GM04503 (cell line): ENCODE measurements at places on chromosomes 3 and 15.
A peak's percentile ranks its signal among the peaks of the same experiment; 100 is the strongest.

DNA sequence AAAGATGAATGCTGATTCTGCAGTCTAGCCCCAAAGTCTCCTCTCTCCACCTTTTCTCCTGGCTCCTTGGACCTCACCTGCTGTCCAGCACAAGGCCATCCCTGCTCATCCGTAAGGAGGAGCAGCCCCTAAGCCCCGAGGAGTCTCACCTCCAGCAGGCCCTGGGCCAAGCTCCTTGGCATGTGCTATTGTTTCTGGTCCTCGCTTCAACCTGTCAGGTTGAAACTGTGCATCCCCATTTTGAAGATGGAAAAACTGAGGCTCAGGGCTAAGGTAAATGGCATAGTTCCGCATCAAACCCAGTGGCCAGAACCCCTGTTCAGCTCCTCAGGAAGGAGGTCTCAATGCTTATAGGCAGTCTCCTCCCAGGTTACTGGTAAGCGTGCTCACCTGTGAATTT is 26.1 kb downstream of the CHDH start:
- DNase-seq: no peak

GRCh38 chr3:155890671-155891190 is 20.3 kb downstream of the GMPS start:
- no peak for DNase-seq

DNA sequence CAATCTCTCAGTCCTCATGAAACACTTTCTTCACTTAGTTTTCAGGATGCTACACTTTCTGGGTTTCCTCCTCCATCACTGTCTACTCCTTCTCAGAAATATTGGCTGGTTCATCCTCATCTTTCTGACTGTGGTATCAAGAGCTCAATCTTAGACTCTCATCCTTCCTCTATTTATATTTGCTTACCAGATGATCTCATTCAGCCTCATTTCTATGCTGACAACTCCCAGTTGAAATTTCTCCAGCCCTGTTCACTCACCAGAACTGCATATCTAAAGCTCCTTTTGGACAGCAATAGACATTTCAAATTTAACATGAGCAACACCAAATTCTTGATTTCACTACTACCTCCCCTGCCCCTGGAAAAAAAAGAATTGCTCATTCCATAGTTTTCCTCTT is 48.0 kb upstream of the FBN1 start:
- DNase-seq: no peak

DNA sequence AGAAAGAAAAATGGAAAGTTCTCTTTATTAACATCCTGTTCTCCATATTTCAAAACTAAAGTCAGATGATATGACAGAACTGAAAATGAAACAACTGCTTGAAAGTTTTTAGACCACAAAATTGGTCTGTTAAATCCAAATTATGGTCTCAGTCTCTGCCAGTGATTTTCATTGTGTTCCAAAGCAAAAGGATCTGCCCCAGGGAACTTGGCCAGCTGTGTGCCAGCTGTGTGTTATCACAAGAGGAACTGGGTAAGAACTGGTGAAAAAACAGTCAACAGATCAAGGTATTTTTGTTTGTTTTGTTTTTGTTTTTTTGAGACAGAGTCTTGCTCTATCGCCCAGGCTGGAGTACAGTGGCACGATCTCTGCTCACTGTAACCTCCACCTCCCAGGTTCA is 323.3 kb downstream of the CTNNB1 start:
- no peak for DNase-seq

- no peak for DNase-seq
These were observed 29.0 kb upstream of the DENND4A start for GRCh38 chr15:65821070-65821469.

DNA sequence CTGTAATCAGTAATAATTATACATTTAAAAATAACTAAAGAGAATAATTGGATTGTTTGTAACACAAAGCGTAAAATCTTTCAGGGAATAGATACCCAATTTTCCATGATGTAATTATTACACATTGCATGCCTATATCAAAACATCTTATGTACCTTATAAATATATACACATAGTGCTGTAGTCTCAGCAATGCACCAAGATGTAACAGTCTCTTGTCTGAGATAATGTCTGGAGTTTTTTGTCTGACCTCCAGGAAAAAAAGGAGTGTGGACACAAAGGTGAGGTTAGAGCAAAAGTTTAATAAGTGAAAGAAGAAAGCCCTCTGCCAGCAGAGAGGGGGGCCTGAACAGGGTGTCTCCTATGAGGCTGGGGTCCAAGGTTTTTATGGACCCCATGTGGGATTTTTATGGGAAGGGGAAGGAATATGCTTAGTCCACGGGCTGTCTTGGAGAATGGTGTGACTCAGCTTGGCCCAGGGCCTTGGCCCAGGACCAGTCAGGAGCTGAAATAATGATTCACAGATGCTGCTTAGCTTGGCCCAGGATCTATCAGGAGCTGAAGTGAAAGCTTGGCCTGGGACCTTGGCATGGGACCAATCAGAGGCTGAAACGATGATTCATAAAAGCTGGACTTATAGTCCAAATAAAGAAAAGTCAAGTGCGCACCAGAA is 545.0 kb downstream of the ZPLD1 start:
- DNase-seq: peak; percentile 83

GRCh38 chr3:67650084-67650483 is 4.3 kb downstream of the SUCLG2 start:
- DNase-seq: no peak

GRCh38 chr3:47347217-47347801 is 33.5 kb upstream of the PTPN23 start:
- DNase-seq: peak; percentile 73

DNA sequence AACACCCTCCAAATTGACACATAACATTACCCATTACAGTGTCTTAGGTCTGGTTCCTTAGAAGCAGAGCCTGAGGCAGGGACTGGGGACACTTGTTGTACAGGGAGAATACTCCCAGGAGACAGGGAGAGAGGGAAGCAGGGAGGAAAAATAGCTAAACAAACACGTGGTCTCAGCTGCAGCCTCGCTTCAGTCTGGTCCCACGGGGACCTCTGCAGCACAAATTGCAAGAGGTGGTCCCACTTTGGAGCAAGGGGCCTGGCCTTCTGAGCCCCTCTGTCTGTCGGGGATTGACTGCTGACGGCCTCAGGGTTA is 25.0 kb upstream of the PLA2G4D start:
- DNase-seq: no peak

DNA sequence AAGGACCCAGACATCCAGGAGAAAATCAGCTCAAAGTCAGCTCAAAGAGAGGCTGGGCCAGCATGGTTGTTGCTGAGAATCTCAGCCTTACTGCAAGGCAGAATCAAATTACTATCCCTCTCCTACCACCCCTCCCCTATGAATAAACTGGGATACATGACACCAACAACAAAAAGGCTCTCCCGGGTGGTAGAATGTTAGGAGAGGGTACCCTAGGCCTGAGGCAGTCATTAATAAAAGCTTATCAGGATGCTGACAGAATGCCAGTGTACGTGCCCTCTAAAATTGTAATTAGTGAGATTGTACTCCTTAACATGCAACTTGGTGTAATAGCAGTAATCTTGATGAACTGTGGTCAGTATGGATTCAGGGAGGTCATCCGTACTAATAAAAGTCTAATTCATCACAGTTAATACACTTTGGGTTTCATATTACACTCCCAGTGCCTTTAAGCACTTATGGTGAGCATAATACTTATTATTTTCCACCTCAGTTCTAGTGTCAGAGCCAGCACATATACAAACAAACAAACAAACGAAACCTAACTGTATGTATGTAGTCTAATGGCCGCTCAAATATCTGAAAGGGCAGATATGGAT is 76.5 kb downstream of the B3GALNT1 start:
- no peak for DNase-seq

DNA sequence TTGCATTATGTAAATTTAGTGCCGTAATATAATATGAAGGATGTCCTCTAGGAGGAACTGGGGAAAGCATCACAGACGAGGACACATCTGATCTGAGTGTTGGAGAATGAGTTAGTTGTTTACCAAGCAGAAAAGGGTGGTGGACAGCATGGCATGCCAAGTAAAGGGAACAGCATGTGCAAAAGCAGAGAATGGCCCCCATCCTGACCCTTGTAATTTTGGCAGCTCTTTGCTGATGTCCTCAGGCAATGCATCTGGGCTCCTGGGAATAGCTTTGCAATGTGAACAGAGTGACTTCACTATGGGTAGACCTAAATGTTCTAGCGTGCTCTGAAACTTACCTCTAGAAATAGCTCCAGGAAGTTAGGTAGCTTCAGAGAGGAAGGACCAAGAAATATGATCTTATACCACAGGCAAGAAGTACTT is 263.3 kb downstream of the LPP start:
- no peak for DNase-seq

GRCh38 chr15:65060641-65061397 is 7.0 kb downstream of the RASL12 start:
- no peak for DNase-seq

- no peak for DNase-seq
These were observed 25.2 kb downstream of the WNT5A start for GRCh38 chr3:55461896-55462295.

- DNase-seq: no peak
These were observed 396 bp downstream of the INO80 start for GRCh38 chr15:41115652-41116115.

- no peak for DNase-seq
These were observed 45.0 kb downstream of the USP13 start for GRCh38 chr3:179697736-179698332.

DNA sequence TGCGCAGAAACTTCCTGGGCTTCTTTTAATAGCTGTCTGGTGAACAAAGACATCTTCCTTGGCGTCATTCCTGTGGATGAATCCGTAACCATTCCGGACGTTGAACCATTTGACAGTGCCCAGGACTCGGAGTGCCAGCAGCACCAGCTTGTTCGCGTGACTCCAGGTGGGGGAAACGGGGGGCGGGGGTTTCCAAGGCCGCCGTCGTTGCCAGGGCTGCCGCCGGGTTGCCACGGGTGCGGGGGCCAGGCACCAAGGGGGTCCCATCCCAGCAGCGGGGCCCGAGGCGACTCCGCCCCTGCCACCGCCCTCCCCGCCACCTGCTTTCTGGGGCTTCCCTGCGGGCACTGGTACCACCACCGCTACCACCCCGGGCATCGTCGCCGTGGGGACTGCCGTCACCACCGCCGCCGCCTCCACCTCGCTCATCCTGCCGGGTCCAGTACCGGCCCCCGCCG is 22.8 kb downstream of the RGMA start:
- no peak for DNase-seq

DNA sequence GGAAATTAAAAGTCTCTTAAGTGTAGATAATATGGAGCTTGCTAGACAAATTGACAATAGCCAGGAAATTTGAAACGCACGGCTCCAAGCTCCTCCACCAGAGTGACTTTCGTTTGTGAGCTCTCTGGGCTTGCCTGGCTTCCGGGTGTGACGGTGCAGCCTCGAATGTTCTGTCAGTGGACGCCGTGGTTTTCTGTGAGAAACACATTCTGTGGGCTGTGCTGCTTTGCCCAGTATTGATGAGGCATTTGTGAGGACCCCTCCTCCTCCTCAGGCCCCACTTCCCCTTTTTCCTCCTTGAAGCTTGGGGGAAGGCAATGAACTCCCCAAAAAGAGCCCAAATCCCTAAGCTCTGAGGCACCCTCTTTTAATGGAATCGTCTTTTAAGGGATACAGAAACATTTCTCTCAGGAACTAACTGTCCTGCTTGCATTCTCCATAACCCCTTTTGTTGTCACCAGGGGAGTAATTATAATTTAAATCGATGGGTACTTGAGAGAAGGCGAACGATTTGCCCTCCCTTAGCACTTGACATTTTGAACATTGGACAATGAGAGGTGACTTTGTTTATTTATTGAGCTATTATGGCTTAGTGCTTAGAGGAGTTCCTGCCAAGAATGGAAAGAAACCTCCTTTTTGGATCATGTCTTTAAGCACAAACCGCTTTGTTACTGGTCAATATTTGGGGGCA is 40.8 kb downstream of the POLR2M start:
- no peak for DNase-seq

GRCh38 chr3:3800685-3801493 is 1.7 kb downstream of the LRRN1 start:
- DNase-seq: no peak

- DNase-seq: no peak
These were observed 55.3 kb downstream of the ROPN1B start for GRCh38 chr3:126024049-126024854.

GRCh38 chr3:122984007-122984406 is 43.6 kb downstream of the SEMA5B start:
- DNase-seq: no peak

- DNase-seq: peak; percentile 65
These were observed 45.6 kb upstream of the FSTL1 start for GRCh38 chr3:120496278-120497002.

GRCh38 chr3:195438371-195438770 is 4.4 kb downstream of the ACAP2 start:
- no peak for DNase-seq

- DNase-seq: no peak
These were observed 36.5 kb upstream of the KLHL6 start for GRCh38 chr3:183591881-183592521.

GRCh38 chr15:50150851-50151250 is 31.1 kb upstream of the SLC27A2 start:
- no peak for DNase-seq

- no peak for DNase-seq
These were observed 68.1 kb upstream of the CGNL1 start for GRCh38 chr15:57308170-57308545.

DNA sequence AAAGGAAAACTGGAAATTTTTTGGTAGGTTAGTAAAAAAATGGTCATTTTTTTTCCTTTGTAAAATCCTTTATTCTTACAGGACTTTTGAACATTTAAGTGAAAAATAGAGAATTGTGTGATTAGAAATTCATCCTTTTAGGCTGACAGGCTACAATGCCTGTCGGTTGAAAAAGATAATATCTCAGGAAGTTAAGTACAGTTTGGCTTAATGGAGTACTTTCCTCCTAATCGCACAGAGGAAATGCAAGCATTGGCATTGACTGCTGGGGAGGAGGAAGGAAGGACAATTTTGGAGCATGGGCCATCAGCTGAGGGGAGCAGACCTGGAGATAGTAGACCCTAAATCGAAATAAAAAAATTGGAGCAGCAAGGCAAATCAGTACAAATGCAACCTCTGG is 135.1 kb upstream of the ICE2 start:
- DNase-seq: no peak

GRCh38 chr3:193702967-193703366 is 110.0 kb downstream of the OPA1 start:
- peak; percentile 14 for DNase-seq

DNA sequence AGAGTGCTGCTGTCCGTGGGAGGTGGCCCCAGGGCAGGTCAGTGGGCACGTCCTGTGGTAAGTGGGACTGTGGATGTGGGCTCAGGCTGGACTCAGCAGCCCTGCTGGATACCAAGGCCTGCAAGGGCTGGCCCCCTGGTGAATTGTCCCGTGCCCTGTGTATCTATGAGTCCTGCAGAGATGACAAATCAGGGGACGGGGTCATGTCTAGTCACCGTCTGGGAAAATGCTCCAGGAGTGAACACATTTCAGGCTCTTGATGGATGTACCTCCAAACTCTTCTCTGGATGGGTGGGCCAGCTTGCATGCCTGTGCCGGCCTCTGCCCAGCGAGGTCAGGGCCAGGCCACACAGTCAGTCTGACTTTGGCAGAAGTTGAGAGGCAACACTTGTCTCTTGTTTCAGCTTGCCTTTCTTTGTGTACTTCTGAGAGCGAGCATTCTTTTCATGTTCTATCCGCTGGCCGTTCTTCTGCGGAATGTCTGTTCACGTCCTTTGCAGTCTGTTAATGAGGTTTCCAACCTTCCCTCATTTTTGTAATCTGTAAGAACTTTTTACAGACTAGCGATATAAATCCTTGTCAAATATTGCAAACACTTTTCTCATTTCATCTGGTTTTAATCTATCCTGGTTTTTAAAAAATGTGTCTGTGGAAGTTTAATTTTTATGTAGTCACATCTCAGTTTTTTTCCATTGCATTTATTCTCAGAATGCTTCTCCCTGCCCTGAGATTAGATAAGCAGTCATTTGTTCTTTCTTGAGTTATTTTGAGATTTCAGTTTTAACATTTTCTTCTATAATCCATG is 11.4 kb upstream of the STAB1 start:
- peak; percentile 73 for DNase-seq
